ENCODE measurements at places on chromosomes 1 and 21.

DNA sequence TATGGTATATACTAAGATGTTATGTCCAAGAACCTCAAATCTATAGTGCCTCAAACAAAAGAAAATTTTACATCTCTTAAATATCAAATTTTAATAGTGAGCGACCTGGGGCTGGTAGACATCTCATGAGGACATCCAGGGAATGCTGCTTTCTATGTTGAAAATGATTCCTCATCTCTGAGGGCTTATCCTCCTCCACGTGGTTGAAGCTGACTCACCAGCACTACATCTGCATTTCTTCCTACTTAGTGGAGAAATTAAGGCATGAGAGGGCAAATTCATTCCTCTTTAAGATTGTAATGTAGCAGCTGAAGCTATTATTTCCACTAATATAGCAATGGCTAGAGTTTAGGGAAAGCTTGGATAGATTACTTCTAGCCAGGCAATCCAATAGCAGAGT lies 529.5 kb downstream of the COL11A1 start:
- DNase-seq: no peak

- DNase-seq: no peak
Observed at GRCh38 chr1:30820299-30820698, 62.7 kb upstream of the LAPTM5 start.

DNA sequence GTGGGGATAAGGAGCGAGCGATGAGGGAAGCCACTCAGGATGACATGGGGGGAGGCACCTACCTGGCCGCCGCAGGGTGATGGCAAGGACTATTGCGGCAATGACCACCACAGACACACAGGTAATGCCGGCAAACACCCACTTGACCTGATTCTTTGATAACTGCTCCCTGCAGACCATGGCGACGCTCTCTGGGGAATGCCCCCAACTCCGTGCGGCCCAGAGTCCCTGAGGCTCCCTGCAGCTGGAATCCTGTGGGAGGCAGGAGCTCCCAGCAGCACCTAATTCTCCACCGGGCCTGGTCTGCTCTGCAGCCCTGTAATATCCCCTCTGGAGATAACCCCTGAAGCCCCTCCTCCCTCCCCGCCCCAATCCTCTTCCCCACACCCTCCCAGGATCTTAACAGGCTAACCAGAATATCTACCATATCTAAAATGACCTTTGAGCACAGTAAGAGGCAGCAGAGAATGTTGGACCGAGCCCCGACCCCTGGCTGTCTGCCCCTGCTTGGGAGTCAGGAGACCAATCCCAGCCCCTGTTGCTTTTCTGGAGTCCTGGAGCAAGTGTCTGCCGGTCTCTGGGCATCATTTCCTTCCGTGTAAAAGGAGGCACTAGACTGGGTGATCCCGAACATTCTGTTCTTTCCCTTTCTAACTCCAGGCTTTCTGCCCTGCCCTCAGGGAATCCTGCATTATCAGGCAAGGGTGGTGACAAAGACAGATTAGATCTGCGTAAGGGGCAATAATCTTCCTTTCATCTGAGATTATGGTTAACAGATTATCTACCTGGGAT lies at the start of gene FAM151A:
Gene FAM151A (minus strand): TSS at position 310 of the 792 bp plus-strand sequence. CDS start 130 bp downstream, at position 180.
- no peak for DNase-seq

GRCh38 chr1:41939194-41939593 lies 20.5 kb upstream of the HIVEP3 start:
- DNase-seq: no peak

- no peak for DNase-seq
Observed at GRCh38 chr1:158121604-158122254, 59.0 kb upstream of the CD1D start.

GRCh38 chr1:109980324-109981003 lies 4.1 kb upstream of the AHCYL1 start:
- no peak for DNase-seq

DNA sequence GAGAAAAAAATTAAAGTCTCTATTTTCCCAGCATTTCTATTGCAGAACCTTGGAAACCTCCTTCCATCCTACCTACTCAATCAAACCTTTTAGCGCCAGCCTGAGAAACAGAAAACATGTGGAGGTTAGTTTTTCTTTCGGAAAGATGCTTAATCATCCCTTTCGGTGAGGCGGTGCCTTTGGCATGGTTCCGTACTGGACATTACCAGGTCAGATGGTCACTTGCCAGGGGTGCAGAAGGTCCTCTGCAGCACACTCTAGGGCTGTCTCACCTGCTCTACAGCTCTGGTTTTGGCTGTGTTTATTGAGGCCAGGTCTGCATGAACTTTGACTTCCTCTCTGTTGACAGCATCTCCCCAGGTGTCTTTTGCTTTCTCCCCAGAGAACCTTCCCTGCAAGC lies 121.5 kb downstream of the PLD5 start:
- DNase-seq: no peak

DNA sequence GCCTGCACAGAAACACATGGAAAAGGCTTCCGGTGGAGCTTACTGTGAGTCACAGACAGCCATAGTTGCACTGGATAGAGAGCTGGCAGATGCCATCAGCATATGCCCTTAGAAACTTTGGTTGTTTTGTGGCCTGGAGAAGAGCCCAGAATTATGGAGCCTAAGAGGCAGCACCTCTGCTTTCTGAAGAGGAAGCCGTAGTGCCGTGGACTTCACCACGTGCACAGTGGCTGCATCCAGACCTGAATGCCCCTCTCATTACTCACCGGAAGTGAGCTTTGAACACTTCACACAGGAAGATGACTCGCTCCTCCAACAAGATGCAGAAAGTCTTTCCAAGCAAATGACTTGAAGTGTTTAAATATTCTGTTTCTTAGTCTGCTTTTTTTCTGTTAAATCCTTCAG lies 28.4 kb downstream of the JUN start:
- peak; percentile 65 for DNase-seq
